AG20443 (cell line): ENCODE measurements at places on chromosomes 3 and 15.
A peak's percentile ranks its signal among the peaks of the same experiment; 100 is the strongest.

- DNase-seq = no peak
Measured at GRCh38 chr15:39925112-39925842, 5.2 kb upstream of the GPR176 start.

- no peak for DNase-seq
Measured at GRCh38 chr3:185221203-185221602, 32.6 kb downstream of the EHHADH start.

GRCh38 chr15:78567531-78567930 lies 2.2 kb downstream of the CHRNA5 start:
- no peak for DNase-seq

- DNase-seq = no peak
Measured at GRCh38 chr3:194162070-194162678, 26.2 kb downstream of the HES1 start.

DNA sequence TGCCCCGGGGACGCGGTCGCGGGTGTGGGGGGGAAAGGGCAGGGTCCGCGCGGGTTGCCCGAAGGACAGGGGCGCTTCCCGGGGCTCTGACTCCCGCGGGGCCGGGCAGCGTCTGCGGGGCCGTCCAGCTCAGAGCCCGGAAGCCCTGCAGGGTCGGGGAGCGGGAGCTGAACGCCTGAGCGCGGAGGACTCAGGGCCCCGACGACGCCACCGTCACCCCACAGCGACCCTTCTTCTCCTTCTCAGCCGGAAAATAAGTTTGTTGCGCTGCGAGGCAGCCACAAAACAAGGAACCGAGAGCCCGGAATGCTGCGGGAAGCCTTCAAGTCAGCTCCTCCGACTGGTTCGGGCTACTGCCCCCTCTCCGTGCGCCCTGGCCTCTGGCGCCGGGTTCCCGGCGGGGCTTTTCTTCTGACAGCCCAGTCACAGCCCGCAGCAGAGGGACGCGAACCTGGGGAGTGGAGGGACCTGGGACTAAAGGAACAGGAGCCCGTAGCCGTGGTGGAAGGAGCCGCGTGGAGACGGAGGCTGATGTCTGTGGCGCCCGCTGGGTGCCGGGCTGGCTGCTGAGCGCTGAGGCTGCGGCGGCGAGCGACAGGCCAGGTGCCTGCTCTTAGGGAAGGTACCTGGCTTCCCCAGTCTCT lies 484 bp downstream of the CNTN4 start:
- DNase-seq = peak; percentile 12

DNA sequence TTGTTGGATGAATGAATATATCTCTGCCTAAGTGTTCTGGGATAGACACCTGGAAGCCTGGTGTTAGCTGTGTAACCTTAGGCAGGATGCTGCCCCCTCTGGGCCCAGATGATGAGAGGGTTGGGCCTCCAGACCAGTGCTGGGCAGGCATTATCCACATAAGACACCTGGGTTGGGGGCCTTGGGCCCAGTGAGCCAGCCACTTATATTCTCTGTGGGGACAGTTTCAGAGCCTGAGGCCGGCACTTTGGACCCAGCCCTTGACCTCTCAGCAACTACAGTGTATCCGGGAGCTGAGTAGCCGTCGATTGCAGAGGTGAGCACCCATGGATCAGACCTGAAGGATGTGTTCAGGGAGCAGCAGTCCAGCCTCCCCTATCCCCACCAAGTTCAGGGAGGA lies 2.2 kb downstream of the HEMK1 start:
- no peak for DNase-seq

DNA sequence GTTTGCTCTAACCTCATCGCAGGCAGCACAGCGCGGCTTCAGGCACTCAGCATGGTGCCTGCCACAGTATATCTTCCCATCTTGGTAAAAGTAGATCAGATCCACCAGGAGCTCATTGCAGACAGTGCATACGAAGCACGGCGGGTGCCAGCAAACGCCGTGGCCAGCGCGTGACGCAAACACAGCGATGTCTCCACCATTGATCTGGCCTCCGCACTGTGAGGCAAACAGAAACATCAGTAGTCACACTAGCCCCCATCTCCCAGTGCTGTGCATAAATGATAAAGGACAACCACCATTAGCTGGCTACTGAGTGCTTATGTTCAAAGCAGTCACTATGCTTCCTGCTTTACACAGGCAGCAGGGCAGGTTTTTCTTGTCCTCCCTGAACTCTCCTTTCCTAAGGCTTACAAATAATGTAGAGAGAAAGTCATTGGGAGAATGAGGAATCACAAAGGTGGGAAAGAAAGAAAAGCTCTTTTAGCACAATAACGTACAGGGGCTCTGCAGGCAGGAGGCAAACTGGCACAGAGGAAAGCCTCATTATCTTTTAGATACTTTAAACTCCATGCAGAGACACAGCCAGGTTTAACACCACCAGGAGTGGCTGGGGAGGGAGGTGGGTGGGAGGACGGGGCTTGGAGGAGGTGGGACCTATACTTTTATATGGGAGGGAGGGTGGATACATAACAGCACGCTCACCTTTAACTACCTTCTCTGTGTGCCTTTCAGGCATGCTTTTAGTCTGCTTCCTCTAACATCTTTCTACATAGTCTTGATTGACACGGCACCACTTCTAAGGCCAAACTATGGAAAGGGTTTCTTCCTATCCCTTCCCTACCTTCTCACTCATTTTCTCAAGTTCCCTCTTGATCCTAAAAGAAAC lies 67.9 kb downstream of the PRICKLE2 start:
- DNase-seq = no peak

GRCh38 chr15:68211656-68212320 lies 6.7 kb upstream of the CALML4 start:
- no peak for DNase-seq

DNA sequence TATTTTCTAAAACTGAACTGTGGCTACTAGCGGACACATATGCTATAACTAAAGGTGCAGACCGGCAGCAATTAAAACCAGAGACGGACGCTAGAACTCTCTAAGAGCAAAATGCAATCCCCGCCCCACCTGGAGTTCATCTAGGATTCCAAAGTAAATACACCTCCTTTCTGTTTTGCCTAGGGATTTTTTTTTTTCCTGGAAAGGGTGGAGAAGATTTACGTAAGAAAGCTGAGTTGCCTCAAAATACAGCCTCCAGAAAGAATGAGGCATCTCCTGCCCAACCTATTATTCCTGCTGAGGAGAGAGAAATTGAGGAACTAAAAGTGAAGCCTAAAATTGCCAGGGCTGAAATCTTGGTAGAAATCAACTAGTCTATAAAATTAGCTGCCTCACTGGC lies 150.2 kb downstream of the TP63 start:
- no peak for DNase-seq

DNA sequence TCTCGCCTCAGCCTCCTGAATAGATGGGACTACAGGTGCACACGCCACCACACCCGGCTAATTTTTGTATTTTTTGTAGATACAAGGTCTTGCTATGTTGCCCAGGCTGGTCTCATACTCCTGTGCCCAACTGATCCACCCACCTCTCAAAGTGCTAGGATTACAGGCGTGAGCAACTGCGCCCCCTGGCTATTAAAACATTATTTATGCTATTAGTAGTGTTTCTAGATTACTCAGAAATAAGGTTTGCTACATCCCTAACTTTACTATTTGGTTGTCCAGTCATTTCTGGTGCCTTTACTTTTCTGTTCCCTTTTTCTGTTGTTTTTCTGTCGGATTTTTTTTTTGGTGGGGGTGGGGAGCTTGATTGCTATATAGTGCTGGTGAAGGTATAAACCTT lies 393.6 kb upstream of the TPM1 start:
- DNase-seq = no peak

GRCh38 chr15:99514306-99514705 lies 51.5 kb upstream of the MEF2A start:
- DNase-seq = no peak
